ENCODE measurements at places on chromosomes 5 and 9. TPM values are rescaled to one million over a fixed set of nuclear protein-coding genes. Genes with fewer than 3 reads are reported as not detected.

TAF1L gene
- total RNA-seq = not detected

ALDH7A1 gene
- total RNA-seq = 28.7 TPM

KCTD16 gene
- 0.97 TPM for total RNA-seq

CREBRF gene
- 15.5 TPM for total RNA-seq

PTGS1 gene
- total RNA-seq = 10.4 TPM

ADRB2 gene
- 1.7 TPM for total RNA-seq

- DNase-seq = peak; percentile 78
Observed at GRCh38 chr5:129474544-129474943, 14.4 kb downstream of the ADAMTS19 start.

GRCh38 chr5:135448071-135448739 is 1.1 kb upstream of the DCANP1 start:
- DNase-seq = no peak

GRCh38 chr5:132095424-132095972 is 21.9 kb downstream of the CSF2 start:
- DNase-seq = no peak

Measured in fibroblast of villous mesenchyme (primary cell).